ENCODE measurements at places on chromosomes 12 and 14.

DNA sequence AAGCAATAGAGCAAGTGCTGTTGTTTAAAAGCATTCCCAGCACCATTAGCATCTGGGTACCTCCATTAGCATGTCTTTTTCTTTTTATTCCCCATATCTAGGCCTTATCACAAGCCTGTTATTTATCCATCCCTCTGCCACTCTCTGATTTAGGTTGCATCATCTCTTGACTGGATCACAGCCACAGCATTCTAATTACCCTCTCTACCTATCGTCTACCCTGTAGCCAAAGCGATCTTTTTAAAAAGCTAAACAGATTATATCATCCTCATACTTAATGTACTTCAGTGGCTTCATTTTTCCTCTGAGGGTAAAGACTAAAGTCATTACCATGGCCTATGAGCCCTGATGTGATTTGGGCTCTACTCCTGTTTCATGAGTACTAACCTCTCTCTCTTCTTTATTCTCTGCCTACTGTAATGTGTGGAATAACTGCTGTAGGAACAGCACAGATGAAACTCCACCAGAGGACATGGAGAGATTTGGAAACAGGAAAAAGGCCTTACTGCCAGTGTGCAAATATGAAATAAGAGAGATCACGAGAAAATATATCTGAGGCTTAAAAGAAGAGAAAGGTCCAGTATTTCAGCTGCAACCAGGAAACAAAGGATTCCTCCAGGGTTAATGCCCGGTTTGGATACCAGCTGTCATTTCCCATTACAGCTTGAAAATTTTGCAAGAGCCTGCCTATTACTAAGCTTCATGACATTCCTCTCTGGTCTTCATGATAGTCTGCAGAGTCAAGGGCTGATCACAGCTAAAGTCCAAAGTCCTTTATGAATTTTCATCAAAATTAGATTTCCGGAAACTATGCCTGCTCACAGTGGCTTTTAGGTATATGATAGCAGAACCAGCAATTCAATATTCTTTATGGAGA, 422.5 kb upstream of the PDE3A start:
- DNase-seq, result no peak

GRCh38 chr12:74794522-74794921, 256.9 kb downstream of the ATXN7L3B start:
- DNase-seq, result no peak

GRCh38 chr14:21049271-21049673, 7.1 kb downstream of the RNASE7 start:
- DNase-seq, result no peak

DNA sequence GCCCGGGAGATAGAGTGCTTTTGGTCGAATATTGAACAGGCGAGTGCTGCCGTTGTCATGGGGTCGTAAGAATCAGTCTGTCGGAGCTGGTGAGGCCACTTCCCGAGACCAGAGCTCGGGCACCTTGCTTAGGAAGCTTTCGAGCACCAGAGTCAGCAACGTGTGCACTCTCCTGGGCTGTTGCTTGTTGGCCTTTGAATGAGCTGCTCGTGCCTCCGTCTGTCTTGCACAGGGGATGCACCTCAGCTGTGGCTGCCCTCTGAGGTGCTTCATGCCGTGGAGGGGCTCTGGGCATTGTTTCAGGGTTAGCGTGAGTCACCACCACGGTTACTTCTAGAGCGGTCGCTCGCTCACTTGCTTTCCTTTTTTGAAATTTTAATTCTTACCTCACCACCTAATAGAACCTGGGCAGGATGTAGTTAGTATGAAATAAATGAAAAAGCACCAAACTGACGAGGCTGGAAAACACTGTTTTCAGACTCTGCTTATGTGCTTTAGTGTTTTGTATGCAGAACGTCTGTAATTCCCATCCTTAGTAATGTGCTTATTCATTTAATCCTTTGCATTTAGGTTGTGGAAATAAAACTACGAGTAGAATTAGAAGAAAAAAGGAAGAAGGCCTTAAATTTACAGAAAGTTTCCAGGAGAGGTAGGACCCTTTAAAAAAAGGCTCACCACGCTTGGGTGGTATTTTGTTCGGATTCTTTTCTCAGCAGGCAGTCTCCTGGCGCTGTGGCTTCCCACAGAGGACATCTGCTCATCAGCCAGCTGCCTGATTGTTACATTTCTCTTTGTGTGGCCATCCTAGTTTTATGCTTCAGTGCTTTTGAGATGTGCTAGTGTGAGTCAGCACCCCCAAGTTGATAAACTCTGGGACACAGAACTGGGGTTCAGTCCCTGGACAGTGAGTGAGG, 40.6 kb downstream of the EP400 start:
- DNase-seq, result no peak

DNA sequence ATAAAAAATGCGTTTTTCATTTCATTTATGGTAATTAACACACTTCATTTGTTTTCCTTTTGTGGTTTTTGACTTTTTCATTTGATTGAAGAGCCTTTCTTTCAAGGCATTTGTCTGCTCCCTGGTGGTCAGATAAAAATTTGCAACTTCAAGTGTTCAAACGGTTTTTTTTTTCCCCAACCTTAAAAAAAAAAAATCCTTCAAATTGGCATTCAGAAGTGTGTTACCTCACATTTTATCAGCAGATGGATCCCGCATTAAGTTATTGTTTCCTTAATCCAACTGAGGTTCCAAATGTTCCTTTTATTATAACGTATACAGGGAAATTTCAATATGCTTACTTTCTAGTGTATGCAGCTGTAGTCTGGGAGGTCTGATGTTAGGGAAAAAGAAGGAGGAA, 47.2 kb downstream of the MYF5 start:
- DNase-seq, result no peak

DNA sequence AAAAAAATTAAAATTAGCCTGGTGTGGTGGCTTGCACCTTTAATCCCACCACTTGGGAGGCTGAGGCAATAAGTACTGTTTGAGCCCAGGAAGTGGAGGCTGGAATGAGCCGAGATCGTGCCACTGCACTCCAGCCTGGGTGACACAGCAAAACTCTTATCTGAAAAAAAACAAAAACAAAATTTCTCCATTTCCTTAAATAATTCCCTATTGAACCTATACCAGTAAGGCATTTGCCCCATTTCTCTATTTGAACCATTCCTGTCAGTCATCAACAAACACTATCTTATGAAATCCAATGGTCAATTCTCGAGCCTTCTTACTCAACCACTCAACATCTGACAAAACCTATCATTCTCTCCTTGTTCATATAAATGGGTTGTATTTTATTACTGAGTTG, 14.7 kb downstream of the SLC2A14 start:
- no peak for DNase-seq

DNA sequence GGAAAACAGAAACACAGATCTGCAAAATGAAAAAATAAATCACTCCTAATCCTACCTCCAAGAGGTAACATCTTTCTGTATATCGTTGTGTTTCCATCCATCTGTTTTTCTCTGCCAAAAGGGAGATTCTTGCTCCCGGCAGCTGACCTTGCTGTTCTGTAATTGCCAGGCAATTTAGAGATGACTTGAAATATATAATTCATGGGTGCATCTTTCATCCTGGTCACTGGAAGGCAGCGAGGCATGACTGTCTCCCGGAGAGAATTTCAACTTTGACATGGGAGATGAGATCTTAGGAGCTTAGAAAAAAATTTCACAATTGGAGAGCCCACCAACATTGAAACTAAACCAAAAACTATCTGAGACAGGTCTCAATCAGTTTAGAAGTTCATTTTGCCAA, 53.0 kb downstream of the WSCD2 start:
- DNase-seq, result no peak

DNA sequence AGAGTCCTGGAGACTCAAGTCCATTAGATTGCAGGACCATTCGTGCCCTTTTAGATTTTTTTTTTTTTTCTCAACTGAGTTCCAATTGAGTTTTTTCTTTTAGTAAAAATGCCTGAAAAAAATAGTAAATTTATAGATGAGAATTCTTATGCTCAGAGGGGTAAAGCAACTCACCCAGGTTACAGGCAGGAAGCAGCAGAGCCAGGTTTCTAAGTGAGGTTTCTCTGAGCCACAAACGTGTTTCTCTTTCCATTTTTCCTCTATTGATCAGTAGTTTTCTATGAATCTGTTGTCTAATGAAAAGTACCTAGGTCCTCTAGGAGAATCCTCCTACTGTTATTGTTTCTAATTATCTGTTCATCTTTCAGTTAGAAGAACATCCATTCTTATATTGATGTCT, 66.4 kb upstream of the C12orf71 start:
- DNase-seq, result no peak

DNA sequence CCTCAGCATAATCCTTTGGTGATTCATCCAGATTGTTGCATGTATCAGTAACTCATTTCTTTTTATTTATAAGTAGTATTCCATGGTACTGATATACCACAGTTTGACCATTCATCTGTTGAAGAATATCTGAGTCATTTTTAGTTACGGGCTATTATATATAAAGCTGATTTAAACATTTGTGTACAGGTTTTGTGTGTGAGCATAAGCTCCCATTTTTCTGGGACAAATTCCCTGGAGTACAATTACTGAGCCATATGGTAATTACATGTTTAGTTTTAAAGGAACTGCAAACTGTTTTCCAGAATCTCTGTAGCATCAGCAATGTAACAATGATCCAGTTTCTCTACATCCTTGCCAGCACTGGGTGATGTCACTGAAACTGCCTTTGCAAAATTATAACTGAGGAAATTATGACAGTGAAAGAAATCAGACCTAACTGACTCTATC, 236.2 kb upstream of the KRR1 start:
- DNase-seq, result no peak

GRCh38 chr12:109581856-109582255, 8.3 kb downstream of the MVK start:
- no peak for DNase-seq

GRCh38 chr14:56008150-56008549, 110.1 kb upstream of the PELI2 start:
- no peak for DNase-seq

GRCh38 chr14:96658611-96659010, 138.6 kb upstream of the VRK1 start:
- no peak for DNase-seq

DNA sequence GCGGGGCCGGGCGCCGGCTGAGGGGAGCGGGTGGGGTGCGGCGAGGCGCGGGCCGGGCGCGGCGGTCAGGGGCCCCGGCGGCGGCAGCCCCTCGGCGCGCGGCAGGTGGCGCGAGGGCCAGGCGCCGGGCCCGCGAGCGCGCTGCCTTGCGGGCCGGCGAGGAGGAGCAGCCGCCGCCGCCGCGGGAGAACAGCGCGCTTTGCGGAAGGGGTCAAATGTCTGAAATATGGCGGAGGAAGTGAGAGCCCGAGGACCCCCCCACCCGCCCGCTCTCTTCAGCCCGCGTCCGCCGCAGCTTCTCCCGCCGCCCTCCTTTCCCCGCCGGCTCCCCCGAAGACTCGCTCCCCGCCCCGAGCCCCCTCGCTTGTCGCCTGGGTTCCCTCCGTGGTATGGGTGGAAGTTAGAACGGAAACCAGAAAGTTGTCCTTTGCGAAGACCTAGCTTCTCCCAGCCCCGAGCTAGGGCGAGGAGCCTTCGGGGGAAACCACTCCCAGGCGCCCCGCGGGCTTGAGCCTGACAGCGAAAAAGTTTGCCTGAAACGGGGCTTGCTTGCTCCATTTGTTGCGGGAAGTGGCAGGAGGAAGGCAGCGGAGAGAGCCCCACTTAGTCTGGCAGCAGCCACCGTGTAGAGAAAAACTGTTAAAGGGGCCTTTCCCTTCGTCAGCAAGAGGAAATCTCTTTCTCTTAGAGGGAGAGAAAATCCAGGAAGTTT, 551 bp downstream of the RAP1B start:
- peak; percentile 37 for DNase-seq

GRCh38 chr12:78187741-78188140, 357.0 kb downstream of the NAV3 start:
- no peak for DNase-seq

GRCh38 chr14:67428501-67429031, 16.6 kb upstream of the PLEK2 start:
- no peak for DNase-seq

GRCh38 chr12:62435303-62436163, 31.1 kb upstream of the MON2 start:
- DNase-seq, result peak; percentile 25

DNA sequence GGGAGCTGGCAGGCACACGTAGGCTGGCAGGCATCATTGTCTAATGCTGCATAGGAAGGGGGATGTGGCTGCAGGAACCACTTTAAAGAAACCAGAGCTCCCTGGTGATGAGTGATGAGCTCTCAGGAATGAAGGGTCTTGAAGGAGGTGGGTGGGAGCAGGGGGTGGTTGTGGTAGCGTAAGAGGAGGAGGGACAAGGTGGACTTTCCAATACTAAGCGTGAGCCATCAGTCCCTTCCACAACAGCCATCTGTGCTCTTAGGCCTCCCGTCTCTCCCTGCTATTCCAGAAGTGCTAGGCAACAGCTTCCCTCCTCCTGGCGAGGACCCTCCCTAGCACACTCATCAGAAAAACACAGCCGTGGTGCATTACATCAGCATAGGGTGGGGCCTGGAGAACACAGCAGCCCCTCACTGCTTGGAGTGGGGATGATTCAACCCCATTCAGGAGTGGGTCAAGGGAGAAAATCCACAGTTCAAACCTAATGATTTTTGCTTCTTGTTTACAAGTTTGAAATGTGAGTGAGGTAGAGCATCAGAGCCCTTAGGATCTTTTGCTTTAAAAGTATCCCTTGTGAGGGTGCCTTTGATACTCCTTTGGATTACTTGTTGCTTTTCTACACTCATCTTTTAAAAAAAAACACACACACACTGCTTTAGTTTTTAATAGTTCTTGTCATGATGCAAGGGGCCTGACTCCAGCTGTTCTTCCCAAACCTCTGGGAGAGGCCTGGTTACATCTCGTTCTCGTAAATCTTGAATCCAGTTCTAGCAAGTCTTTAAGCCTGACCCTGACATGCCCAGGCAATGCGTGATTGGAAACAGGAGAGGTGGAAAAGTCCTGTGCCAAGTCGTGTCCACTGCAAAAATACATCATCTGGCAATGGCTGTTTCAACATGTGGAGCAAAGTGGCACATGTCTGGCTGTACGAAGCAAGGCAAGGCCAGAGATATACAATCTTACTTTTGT, 356.4 kb upstream of the DDHD1 start:
- DNase-seq, result no peak

- no peak for DNase-seq
Observed at GRCh38 chr12:107760207-107760808, 629 bp downstream of the PRDM4 start.

- DNase-seq, result no peak
Observed at GRCh38 chr14:45242706-45243105, 10.3 kb downstream of the MIS18BP1 start.

DNA sequence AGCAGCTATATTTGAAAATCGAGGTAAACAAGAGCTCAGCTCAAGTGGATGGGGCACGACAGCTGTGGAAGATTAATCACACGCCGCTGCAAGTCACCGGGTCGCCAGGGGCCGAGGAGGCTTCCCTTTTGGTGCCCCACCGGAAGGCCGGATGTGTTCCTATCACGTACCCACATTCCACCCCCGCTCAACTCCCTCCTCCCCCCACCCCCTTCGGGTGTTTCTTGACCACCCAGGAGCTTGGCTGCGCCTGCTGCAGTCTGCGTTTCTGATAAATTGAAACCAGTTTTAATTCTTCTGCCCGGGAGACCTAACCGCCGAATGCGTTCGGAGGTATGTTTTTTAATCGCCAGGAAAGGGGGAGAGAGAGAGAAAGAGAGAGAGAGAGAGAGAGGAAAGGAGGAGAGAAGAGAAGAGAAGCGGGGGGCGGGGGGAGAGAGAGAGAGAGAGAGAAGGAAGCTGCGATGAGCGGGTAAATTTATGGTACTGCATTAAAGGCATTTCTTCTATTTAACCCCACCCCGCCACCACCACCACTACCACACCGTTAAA, 1.8 kb downstream of the SLC8A3 start:
- peak; percentile 8 for DNase-seq

GRCh38 chr14:52863334-52863700, 71.9 kb upstream of the GNPNAT1 start:
- no peak for DNase-seq

GRCh38 chr14:98871796-98872195, 400.2 kb downstream of the BCL11B start:
- no peak for DNase-seq
